ENCODE measurements at places on chromosomes 11 and 22.

DNA sequence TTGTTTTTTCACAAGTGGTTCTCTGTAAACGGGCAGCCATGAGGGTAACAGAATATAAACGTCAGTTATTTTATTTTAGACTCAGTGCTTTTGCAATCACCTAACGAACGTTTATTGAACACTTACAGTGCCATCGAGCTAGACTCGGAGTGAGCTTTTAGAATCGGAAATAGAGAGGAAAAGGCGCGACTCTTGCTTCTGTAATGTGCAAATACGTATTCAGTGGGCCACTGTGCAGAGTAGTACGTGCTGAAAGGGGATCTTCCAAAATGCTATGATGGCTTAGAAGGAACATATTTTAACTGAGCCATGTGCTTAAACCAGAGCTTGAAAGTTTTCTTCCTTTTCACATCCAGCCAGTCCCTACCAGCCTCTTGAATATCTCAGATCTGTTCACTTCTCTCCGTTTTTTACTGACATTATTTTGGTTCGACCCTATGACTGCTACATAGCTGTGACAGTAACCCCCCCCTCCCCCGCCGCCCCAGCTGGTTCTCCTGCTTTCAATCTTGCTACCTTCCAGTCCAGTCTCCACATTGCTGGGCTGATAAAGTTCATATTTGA lies 468 bp downstream of the DDIAS start:
- no peak for DNase-seq

DNA sequence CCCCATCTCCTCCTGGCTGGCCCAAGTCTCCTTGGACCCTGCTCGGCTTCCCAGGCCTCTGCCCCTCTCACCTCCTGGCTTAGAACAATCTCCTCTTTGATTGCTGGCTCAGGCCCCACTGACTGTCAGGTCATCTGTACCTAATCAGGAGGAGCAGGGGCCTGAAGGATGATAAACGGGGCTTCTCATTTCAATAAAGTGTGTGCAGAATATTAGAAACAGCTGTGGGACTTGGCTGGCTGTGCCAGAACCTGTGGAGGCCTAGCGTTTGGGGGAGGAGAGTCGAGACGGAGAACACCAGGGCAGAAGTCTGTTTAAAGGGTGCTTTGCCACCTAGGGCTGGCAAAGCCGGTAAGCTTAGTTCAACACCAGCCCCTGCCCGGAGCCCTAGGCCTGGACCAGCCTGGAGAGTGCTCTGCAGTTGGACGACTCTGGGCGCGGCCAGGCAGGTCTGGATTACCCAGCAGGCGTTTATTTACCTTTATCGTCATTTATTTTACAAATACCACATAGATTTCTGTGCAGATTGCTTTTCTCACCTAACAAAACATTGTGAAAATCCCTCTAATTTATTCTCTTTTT lies 10.1 kb upstream of the VSIG10L2 start:
- no peak for DNase-seq

- DNase-seq = no peak
Measured at GRCh38 chr11:72720047-72720446, 32.2 kb downstream of the ARAP1 start.

- DNase-seq = no peak
Measured at GRCh38 chr11:6022956-6023355, 7.6 kb downstream of the OR56A1 start.

- DNase-seq = no peak
Measured at GRCh38 chr11:78345450-78345849, 72.2 kb downstream of the GAB2 start.

DNA sequence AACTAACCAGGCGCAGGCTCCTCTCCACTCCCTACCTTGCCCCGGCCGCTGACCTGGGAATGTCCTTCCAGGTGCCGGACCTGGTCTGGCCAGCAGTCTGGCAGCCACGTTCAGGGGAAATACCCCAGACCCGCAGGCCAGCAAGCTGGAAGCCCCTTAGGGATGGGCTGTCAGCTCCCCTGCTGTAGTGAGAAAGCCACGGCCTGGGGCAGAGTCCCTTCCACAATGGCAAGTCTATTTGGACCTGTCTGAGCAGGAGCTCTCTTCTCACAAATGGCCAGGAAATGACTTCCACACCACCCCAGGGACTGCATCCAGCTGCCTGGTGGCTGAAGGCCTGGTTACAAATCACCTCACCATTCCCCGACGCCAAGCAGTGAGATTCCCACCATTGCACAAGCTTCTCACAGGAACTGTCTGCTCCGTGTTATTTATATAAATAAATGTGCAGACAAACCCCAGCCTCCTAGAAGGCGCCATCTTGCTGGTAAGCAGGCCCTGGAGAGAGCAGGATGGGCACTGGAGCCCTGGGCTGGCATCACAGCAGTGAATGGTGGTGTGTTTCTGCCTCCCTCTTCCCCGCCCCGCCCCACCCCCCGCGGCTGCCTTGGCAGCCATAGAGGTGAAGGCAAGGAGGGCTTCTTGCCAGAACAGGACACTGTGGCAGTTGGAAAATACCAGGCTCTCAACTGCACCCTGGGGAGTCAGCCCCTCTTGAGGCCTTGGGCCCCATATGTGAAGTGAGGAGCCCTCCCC lies 23.7 kb downstream of the RSPH14 start:
- no peak for DNase-seq

DNA sequence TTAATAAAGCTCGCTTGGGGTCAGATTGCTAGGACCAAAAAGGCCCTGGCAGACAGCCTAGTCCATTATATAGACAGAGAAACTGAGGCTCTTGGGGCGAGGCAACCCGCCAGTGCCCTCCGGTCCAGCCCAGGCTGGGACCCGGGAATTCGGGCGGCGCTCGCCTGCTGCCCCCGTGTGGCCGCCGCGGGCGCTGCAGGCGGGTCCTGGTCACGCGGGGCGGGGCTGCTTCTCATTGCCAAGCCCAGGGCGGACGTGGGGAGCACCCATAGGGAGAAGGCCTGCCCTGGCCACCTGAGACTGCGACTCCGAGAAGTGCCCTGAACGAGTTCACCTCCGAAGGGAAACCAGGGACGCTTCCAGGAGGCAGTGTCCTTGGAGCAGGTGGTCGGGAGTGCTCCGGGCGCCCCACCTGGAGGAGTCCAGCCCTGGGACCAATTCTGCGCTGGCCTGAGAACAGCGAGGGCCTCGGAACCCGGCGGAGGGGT lies 36.0 kb upstream of the CSNK1E start:
- peak; percentile 88 for DNase-seq

DNA sequence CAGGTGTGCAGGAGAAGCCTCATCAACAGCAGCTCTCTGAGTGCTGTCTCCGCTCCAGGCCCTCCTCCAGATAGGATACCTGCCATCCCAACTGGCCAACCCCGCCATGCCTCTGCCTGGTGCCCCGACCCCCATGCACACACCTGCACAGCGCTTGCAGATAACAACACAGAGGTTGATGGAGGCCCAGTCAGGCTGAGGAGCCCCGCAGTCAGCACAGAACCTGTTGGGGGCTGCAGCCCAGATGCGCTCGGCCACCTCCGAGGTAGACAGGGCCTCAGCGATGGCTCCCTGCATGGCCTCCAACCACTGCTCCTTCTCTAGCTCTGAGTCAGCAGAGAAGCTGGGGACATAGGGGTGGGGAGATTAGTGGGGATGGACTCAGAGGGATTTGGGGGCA lies 32.8 kb upstream of the PDE2A start:
- no peak for DNase-seq

- DNase-seq = no peak
Measured at GRCh38 chr11:22730319-22730718, 63.9 kb downstream of the GAS2 start.

GRCh38 chr22:29773233-29773632 lies 6.1 kb downstream of the UQCR10 start:
- no peak for DNase-seq

GRCh38 chr11:9362393-9362863 lies 22.0 kb upstream of the IPO7 start:
- DNase-seq = no peak

DNA sequence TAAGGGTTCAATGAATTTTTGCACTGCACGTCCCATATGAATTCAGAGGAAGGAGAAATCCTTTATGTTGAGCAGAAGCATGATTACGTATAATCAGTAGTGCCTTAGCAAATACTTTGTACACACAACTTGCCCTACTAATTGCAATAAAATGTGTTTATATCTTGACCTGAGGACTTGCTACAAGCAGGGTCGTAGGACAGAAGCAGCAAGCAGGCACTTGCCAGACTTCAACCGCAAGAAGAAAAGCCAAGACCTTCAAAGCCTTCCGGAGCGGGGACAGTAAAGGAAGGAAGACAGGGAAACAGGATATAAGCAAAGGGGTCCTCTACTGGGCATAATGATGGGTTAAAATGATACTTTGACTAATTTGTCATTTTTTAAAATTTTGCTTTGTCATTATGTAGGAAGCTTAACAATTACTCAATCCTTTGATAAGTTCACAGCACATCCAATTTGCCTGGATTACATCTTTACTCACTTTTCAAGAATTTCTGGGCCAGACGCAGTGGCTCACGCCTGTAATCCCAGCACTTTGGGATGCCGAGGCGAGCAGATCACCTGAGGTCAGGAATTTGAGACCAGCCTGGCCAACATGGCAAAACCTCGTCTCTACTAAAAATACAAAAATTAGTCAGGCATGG lies 23.2 kb upstream of the UBASH3B start:
- no peak for DNase-seq

DNA sequence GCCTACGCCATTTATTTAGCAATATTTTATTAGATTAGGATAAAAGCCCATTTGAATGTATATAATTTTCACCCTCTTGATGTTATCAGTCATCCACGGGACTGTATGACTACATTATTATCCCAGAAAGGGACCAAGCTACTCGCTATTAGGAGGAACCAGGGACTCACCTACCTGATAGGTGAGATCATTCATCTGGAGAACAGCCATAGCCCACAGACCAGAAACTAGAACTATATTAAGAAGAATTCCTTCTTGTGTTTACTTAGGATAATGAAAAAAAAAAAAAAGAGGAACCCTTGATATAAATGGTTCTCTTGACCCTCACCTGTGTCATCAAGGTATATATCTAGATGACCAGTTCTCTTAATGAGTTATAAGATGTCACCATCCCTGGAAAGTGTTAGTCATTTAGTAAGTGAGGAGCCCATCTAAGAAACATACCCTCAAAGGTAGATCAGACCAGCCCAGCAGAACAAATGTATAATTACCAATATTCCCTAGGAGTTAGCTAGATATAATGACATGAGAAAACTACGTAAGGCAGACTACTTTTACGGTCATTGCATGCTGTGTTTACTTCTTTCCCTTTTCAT lies 8.0 kb downstream of the SIK3 start:
- no peak for DNase-seq

DNA sequence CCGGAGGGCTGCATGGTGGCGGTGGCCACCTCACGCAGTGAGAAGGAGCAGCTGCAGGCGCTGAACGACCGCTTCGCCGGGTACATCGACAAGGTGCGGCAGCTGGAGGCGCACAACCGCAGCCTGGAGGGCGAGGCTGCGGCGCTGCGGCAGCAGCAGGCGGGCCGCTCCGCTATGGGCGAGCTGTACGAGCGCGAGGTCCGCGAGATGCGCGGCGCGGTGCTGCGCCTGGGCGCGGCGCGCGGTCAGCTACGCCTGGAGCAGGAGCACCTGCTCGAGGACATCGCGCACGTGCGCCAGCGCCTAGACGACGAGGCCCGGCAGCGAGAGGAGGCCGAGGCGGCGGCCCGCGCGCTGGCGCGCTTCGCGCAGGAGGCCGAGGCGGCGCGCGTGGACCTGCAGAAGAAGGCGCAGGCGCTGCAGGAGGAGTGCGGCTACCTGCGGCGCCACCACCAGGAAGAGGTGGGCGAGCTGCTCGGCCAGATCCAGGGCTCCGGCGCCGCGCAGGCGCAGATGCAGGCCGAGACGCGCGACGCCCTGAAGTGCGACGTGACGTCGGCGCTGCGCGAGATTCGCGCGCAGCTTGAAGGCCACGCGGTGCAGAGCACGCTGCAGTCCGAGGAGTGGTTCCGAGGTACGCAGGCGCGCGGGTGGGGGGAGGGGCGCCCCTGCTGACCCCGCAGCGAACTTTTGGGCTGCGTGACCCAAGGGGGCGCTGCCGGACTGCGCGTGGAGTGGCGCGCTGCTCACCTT lies 670 bp downstream of the NEFH start:
- DNase-seq = no peak

- no peak for DNase-seq
Measured at GRCh38 chr22:32208681-32209080, 3.8 kb upstream of the RFPL2 start.

DNA sequence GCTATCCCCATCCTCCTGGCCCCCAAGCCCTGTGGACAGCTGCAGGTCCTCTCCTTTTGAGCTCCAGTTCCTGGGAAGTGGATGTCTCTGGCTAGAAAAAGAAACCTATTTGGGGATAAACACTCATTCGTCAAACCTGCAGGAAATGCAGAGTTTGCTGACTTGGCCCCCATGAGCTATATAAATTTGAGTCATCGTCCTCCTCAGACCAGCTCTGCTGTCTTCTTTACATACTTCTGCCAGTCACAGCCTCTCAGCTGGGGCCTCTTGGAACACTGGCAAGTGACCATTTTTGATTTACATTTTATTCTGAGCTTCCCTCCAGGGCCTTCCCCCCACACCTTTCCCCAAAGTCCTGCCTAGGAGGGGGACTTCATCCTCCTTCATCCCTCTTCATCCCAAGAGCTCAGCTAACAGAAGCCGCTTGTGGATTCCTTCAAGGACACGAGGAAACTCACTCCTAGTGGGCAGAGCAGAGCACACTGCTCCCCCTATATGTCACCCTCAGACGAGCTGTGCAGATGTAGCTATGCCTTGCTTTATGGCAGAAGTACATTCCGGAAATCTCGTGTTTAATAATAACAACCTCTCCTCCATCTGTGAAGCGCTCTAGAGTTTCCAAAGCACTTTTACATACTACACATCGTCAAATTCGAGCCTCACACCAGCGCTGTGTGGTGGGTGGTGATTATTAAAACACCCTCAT lies 131.8 kb downstream of the FEZ1 start:
- DNase-seq = no peak

- no peak for DNase-seq
Measured at GRCh38 chr22:27019827-27020226, 362.4 kb downstream of the MIAT start.

- no peak for DNase-seq
Measured at GRCh38 chr11:108223348-108224149, 682 bp downstream of the ATM start.

DNA sequence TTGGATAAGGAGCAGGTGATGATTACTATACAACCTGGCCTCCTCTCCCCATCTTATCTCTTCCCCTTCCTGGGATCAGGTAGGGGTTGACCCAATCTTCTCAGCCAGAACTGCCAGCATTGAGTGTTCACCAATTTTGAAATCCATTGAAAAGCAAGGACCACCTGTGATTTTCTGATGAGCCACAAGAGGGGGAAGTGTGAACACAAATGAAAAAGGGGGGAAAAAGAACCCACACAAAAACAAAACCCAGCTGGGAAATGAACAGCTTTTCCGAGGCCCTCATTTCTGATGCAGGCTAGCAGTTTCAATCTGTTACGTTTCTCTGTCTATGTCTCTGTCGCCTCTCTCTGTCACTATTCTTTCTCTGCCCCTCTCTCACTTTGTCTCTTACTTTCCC lies 161.9 kb downstream of the INSC start:
- no peak for DNase-seq

DNA sequence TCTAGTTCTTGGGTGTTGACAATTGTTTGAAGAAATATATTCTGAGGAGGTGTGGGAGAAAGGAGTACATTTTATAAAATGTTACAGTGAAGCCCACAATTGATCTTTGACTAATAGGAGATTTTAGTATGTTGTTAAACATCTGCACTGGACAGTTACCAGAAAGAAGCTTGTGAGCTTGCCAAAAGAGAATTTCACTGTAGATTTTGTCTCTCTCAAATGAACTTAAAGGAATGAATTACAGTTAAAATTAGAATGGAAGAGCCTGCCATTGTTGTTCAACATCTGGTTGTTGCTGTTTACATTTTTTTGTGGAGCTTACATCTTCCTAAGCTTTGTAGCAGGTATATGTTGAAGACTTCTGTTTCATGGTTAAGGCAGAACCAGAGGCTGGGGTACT lies 620.5 kb upstream of the CCDC179 start:
- no peak for DNase-seq

All from GM12891 (cell line).